ENCODE measurements at places on chromosomes 12 and 14. TPM values are rescaled to one million over a fixed set of nuclear protein-coding genes. Genes with fewer than 3 reads are reported as not detected.
A peak's percentile ranks its signal among the peaks of the same experiment; 100 is the strongest.

The KRT79 gene
- not detected for total RNA-seq

GRCh38 chr14:100323942-100324307 lies 786 bp downstream of the SLC25A47 start:
- no peak for DNase-seq

The AMIGO2 gene
- total RNA-seq = 27.1 TPM

GRCh38 chr14:106790189-106791036 lies 1264.0 kb downstream of the TMEM121 start:
- peak; percentile 30 for DNase-seq

The TAS2R42 gene
- not detected for total RNA-seq

The RPL10L gene
- total RNA-seq = not detected

- DNase-seq = no peak
Observed at GRCh38 chr12:29113101-29113500, 36.0 kb upstream of the FAR2 start.

DNA sequence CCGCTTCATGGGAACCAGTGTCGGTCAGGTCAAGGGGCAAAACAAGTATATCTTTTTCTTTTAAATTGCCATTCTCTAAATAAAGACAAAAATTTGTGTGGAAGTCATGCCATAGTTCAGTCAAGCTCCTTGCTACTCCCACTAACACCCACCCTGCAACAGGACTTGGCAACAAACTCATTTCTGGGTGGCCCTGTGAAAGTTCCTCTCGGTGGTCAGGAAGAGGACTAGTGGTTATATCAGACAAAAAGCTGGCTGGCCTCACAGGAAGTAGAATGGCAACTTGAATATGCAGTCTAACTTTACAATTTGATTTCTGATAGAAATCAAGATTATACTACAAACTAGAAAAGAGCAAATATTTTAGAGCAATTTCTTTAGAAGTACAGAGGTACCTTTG lies 11.2 kb downstream of the DHRS7 start:
- no peak for DNase-seq

The HCAR3 gene
- total RNA-seq = not detected

DNA sequence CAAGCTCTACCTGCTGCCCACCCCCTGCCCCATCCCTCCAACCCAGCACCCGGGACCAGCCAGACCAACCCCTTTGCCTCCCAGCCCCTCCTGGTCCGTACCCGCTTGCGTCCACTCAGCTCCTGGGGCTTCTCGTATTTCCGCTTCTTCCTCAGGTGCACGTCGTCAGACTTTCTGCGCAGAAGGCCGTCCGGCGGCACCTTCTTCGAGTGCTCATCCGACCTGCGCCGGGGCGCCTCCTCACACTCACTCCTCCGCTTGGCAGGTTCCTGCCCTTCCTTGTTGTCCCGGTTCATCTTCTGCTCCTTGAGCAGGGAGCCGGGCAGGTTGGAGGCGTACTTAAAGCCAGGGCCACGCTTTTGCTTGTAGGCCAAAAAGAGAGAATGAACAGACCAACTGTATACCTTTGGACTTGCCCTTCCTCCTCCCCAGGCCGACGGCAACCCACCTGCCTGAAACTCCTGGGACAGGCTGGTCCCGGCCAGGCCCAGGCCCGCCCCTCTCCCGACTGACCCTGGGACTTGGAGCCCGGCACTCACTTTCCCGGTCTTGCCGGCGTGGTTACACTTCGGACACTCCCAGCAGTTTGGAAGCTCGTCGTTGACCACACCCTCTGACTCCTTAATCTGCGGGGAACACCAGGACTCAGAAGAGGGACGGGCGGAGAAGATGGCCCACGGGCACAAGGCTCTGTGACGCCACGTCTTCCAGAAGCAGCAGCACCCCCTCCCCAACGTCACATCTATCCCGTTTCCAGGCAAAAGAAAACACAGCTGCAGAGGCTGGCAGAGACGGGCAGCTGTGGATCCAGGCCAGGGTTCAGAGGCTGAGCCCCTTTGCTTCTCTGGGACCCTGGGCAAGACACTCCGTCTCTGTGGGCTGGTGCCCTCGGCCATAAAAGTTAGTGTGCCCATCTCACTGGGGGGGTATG lies 44.3 kb downstream of the RNF34 start:
- DNase-seq = no peak
